ENCODE measurements at places on chromosomes 6 and 20.

- DNase-seq: no peak
Measured at GRCh38 chr6:154277629-154278017, 79.0 kb downstream of the IPCEF1 start.

DNA sequence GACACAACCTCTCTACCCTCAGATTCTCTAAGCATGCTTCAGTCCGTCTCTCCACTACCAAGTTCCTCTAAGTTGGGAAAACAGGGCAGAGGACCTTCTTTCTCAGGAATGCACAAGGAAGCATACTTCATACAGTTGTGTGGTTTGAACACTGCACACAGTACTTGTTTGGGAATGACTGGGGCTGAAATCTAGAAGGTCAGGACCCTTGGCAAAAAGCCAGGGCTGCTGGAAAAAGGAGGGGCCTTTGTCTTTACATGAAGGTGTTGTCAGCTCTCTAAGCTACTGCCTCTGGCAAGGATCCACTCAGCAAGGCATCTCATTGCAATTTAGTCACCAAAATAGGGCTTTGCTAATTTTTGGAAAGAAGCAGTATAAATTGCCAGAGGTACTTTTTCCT is 20.7 kb upstream of the HEY2 start:
- no peak for DNase-seq

DNA sequence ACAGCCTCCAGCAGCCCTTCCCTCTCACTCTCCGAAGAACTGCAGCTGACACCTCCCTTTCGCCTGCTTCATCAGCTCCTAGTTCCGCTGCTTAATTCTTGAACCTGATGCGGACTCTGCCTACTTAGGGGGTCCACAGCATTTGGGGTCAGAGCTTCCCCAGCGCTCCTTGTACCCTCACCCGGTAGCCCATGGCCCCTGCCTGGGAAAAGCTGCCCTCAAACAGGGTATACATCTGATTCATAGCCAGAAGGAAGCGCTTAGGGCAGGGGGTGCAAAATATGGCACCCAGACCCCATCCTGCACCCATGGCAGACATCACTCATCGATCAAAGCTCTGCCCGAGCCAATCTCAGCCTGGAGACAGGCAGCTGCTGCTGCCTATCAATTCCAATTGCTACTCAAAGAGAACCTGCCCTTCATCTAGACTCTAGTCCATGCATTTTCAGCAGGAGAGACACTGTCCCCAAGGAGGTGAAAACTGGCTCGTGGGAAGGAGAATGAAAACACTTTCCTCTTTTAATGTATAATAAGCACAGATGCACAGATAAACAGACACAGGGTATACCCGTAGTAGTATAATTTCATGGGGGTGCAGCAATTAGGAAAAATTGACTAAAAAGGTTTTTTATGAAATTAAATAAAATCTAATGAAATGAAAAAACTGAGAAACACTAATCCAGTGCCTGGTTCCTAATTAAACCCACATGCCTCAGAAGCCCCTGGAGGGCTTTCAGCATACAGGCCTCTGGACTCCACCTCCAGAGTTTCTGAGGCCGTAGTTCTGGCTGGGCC is 194.8 kb downstream of the PREX1 start:
- DNase-seq: no peak

DNA sequence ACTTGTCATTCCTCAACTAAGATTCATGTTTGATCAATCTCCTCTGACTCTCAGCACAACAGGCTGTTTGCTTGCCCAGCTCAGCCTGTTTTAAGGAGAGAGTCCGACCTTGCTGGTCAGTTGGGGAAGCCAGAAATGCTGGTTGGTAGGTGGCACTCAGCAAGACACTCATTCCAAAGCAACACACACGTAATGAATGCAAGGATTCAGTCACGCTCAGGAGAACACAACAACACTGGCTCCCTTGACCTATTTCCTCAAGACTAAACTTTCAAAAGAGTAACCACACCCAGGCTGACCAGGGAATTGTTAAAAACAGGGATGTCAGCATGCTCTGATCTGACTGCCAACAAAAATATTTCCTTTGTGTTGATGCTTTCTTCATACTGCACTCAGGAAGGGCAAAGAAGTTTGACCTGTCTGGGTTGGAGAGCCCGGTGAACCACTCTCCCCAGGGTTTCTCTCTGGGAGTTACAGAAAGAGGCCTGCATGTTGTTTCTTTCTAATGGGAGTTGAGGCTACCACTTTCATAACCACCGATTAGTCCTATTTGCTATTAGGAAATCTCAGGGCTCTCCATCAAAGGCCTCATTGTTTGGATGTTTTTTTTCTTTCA is 25.6 kb upstream of the PREP start:
- no peak for DNase-seq

- no peak for DNase-seq
Measured at GRCh38 chr20:37896932-37897548, 5.9 kb upstream of the VSTM2L start.

DNA sequence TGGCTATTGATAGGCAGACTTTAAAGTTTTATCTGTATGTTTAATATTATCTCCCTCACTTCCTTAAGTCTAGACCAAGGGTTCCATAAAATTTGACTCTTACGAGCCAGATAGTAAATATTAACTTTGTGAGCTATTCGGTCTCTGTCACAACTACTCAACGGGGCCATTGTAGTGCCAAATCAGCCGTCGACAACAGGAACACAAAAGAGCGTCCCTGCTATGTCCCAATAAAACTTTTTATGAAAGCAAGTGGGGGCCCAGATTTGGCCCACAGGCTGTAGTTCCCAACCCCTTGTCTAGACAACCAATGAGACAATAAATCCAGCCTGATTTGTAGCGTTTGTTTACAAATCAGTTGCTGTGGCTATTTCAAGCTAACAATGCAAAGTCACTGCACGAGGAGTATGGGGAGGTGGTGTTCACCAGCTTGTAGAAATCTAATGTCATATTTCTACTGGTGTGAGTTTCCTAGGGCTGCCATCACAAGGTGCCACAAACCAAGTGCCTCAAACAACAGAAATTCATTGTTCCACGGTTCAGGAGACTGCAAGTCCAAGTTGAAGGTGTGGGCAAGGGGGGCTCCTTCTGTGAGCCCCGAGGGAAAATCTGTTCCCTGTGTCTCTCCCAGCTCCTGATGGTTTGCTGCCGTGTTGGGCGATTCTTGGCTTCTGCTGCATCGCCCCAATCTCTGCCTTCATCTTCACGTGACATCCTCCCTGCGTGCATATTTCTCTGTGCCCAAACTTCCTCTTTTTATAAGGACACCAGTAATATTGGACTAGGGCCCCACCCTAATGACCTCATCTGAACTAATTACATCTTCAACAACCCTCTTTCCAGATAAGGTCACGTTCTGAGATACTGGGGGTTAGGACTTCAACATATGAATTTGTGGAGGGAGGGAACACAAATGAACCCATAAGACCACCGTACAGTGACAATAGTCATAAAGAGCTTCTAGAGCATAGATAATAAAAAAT is 356.0 kb upstream of the JARID2 start:
- no peak for DNase-seq

GRCh38 chr20:11445891-11446290 is 471.8 kb upstream of the BTBD3 start:
- no peak for DNase-seq

DNA sequence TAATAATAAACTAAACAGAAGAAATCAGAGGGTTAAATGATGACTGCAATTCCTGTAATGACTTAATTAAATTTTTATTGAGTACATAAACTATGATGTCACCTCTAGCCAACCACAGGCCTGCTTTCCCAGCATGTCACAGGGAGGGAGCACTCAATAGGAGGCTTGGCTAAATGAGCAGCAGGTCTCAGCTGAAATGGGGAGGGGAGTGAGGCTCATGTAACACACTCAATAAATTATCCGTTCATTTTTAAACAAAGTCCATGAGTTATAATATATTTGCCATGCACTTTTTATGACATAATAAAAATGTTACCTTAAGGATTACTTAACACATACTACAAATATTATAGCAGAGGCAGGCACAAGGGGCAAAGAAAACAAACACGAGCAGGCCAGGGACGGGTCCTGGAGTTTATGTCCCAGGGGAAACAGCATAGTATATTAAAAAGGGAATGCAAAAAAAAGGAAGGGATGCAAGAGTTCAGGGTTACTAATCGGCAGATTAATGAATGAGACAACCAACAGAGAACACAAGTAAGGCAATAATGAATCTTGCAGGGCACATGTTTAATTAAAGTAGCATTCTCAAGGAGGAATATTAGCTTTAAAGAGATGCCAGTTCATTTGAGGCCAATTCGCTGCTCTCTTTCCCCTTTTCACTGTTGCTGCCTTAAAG is 27.1 kb upstream of the FAM83C start:
- no peak for DNase-seq

Data from stimulated activated CD8-positive, alpha-beta memory T cell treated with anti-CD3 and anti-CD28 coated beads, Interleukin-12 subunit alpha, Interleukin-12 subunit beta, amount 100 ng/mL, for 1 hour (primary cell).